ENCODE measurements at places on chromosomes 5 and 9.

- no peak for DNase-seq
Observed at GRCh38 chr5:128681096-128681495, 143.1 kb upstream of the FBN2 start.

GRCh38 chr5:104184264-104184663 lies 621.7 kb upstream of the NUDT12 start:
- DNase-seq = no peak

- DNase-seq = no peak
Observed at GRCh38 chr5:26813235-26813634, 225.2 kb downstream of the CDH9 start.

DNA sequence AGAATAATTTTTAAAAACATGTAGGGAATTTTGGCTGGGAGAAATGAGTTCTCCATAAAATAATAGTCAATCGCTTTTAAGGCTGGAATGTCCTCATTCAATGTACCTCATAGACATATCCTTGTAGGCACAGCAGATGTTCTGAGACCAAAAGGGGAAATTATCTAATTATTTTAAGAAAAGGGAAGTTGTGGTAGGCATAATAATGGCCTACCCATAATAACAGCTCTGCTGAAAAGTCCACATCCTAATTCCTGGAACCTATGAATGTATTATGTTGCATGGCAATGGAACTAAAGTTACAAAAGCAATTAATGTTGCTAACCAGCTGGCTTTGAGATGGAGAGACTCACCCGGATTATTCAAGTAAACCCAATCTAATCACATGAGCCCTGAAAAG lies 216.1 kb downstream of the TRIM36 start:
- no peak for DNase-seq

DNA sequence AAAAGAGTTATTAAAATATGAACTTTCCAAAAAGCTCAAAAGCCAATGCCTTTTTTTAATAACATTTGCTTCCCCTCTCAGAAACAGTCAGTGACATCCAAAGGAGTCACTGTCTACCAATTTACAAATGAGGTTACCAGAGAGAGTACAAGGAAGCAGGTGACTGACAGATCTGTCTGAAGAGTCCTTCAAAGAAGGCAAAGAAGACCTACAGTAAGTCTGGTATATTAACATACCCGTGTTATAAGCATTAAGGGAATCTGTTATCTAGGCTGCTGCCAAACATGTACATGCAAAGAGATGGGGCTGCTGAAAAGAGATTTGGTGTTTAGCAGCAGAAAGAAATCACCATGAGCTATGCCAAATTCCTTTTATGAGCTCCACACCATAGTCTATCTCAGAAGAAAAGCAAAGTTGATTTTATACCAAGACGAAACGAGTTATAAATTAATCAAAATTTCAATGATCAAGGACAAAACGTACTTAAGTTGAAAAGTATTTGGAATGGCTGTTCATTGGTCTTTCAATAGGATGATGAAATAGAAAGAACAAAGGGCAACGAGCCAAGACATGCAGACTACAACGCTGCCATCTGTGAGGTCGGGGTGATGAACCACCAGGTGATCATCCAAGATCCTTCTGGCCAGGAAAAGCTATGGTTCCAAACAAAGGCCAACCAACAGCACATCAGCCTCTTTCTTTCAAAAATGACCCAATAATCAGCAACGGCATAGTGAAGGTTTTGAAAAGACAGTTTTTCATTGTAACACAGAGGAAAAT lies 8.1 kb downstream of the PRELID2 start:
- DNase-seq = no peak

GRCh38 chr9:134642385-134643181 lies 980 bp downstream of the COL5A1 start:
- no peak for DNase-seq

Data from NCI-H2081 treated with DMSO at 0.1 percent for 48 hours (cell line).